CD4-positive, alpha-beta T cell treated with Interferon alpha-2 for 1 hour (primary cell): ENCODE measurements at places on chromosomes 12 and 14.

GRCh38 chr12:92294676-92295440 lies 149.2 kb upstream of the BTG1 start:
- no peak for DNase-seq

- no peak for DNase-seq
Observed at GRCh38 chr12:56714431-56714929, 10.6 kb downstream of the NACA start.

GRCh38 chr12:47908738-47909137 lies 3.9 kb upstream of the VDR start:
- DNase-seq = no peak

DNA sequence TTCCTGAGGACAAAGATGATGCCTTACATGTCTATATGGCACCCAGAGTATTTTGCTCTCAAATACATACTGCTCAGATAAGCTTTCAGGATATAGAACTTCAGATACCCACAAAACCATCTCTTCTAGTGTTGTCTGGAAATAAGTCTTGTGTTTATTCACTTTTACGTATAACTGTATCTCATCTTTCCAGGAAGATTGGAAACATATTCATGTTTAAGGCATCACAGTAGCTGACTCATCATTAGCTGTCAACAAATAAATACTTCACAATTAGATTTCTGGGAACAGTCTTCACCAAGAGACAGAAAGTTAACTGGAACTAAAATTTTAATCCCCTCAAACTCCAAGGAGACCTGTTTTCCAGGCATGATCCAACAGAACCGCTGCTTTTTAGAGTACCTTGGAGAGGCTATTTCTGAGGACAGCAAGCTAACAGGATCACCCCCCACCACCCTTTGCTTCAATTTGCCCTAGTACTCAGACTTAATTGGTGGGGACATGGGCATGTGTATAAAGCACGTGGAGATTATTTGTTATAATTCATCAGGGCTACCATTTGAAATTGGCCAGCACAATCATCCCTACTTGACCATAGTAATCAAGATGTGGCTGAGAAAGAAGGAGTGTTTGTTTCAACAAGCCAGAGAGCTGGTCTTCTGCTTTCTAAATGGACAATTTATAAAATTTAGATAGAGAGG lies 129.3 kb upstream of the HIF1A start:
- DNase-seq = no peak

- no peak for DNase-seq
Observed at GRCh38 chr14:69530095-69530494, 44.6 kb downstream of the CCDC177 start.

- no peak for DNase-seq
Observed at GRCh38 chr14:65241125-65241752, 138.9 kb upstream of the MAX start.
